Activated naive CD8-positive, alpha-beta T cell treated with anti-CD3 and anti-CD28 coated beads, Interleukin-2, amount 50 U/mL, for 16 hours (primary cell): ENCODE measurements at places on chromosomes 7 and 10.

DNA sequence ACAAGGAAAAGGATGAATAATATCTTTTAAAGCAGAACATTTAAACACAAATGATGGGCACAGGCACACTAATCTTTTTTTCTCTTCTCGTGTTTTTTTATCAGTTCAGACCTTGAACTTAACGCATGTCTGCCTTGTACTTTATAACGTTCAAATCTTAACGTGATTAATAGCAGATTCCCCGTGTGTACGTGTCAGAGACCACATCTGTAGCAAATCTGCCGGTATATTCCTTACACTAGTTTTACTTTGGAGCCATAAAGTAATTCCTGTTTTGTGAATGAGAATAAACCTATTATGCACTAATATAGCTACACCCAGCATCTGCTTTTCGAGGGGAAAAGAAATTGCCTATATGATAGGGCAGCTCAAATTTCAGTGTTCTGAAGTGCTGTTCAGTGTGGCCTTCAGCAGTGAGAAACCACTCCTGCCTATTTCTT, 166.0 kb upstream of the TCF7L2 start:
- no peak for DNase-seq

GRCh38 chr10:47112612-47113011, 187.4 kb upstream of the GDF10 start:
- no peak for DNase-seq

DNA sequence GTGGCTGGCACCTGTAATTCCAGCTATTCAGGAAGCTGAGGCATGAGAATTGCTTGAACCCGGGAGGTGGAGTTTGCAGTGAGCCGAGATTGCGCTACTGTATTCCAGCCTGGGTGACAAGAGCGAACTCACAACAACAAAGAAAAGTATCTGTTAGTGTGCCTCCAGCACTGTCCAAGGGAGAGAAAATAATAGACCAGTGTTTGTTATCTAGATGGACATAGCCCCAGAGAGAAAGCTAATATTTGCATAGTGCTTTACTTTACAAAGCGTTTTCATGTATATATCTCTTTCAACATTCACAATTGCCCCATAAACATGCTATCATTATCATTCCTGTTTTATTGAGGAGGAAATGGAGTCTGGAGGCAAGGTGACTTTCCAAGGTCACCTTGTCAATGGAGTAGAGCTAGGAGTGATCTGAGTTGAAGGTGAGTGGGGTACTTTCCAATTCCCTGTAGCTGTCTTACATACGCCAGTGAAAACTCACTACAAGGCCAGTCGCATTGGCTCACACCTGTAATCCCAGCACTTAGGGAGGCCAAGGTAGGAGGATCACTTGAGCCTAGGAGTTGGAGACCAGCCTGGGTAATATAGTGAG, 49.7 kb upstream of the KIF5B start:
- no peak for DNase-seq

- DNase-seq: no peak
Measured at GRCh38 chr7:112648781-112649180, 141.4 kb downstream of the TMEM168 start.

- no peak for DNase-seq
Measured at GRCh38 chr7:118202061-118202460, 18.1 kb downstream of the LSM8 start.

DNA sequence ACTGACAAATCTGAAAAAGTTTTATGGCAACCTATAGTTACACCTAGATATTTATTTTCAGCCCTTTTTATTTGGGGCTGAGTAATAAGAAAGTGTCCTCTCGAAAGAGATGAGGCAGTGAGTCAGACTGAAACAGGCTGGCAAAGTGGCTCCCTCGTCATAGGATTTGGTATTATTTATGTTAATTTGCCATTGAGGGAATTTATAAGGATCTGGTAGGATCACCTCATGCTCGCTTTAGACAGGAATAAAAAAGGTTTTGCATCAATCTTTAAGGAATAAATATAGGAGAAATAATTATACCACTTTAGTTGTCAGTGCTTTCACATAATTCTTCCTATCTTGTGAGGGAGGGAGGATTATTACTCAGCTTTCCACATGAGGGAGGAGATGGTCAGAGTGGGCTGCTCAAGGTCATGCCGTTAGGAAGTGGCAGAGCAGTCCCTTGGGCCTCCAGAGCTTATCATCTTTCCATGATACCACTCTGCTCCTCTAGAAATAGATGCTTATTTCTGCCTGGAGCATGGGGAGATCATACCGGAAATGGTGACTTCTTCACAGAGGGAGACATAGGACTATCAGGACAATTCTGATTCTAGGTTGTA, 356.8 kb downstream of the GPR158 start:
- no peak for DNase-seq

DNA sequence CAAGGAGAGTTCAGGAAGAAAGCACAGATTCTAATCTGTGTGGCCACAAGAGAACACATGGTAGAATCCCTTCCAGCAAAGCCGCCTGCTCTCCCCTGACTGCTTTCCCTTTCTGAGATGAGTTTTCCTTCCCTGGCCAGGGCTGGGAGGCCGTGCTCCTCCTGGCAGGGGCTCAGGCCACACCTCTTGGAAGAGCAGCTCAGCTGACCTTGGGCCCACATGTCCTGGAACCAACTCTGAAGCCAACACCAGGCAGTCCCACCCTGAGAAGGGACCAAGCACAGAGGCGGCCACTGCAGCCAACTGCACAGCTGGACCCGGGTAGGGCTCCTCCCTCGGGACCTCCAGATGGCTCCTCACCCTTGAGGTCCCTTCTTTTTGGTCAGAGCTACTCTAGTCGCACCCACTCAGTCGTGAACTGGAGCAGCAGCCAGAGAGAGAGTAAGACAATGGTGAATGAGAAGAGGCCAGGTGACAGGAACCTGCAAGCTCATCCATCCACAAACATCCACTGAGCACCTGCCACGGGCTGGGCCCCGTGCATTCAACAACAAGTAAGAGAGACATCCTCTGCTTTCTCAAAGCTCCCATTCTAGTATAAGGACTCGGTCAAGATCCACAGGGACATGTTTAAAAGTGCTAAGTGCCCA, 40.3 kb downstream of the FAM53B start:
- DNase-seq: no peak

DNA sequence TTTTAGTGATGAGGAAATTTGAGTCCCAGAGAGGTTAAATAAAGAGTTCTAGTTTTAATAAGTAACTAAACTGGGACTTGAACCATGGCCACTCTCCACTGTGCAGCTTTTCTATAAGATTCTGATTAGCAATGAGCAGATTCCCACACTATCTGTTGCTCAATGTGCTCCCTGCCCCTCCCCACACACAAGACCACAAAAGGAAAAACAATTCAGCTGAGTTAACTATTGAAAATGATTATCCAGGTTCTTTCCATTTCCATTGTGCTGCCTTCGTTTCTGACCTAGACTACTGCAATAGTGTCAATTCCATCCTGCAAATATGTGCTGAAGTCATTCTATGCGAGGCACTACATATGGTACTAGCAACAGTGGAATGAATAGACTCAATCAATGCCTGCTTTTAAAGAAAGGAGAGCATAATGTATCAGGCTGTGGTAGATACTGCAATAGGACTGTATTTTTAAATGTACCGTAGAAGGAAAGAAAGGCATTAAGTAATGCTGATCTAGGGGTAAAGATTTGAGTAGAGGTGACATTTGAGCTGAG, 97.0 kb downstream of the SEMA3C start:
- DNase-seq: no peak

- no peak for DNase-seq
Measured at GRCh38 chr7:43650457-43651052, 67.6 kb downstream of the STK17A start.

GRCh38 chr10:15780353-15781135, 60.8 kb upstream of the ITGA8 start:
- no peak for DNase-seq

DNA sequence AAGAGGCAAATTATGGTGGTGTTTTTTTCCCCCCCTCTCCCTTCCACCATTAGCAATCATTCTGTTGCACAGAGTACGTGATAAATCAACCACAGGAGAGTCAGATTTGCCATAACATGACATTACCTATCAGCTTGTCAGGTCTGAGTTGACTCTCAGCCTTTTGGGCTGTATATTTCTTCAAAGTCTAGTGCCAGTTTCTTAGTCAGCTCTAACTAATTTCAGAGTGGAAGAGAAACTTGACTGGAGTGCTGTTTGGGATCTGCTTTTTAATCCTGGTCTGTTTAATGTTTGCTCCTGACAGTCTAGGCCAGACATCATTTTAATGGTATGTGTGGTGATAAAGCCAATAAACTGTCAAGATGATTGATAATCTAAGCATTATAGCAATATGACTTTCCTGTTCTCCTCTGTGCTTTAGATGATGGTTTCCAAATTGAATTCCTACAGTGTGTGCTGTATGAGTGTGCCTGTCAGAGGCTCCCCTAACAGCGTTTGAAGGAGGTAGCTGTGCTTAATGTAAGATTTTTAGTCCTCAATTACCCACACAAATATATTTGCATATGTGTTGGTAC, 76.9 kb downstream of the LRMDA start:
- DNase-seq: no peak

DNA sequence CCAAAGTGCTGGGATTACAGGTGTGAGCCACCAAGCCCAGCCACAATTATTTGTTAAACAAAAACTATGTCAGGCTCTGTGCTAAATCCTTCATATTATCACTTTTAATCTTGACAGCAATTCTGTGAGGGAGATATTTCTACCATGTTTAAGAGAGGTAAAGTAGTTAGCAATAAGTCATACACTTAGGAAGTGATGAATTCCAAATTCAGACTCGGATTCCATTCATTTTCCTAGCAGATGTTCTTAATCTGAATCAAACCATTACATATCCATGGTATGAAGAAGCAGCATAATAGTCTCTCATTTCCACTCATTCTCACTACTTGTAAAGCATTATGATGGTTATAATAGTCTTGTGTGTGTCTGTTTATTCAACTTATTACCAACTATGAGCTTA, 2.9 kb upstream of the CD36 start:
- no peak for DNase-seq

DNA sequence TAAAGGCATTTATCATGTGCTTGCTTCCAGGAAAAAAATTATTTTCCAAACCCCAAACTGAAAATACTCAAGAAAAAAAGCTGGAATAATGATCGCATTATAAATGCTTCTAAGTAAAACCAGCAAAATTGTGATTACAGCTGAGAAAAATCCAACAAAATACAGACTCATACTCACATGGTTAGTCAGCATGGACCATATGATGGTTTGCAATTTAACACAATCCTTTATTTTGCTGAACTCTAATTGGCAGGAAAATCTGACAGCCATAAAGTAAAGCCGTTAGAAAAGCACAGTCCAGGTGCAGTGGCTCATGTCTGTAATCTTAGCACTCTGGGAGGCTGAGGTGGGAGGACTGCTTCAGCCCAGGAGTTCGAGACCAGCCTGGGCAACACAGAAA, 59.6 kb downstream of the BRI3 start:
- no peak for DNase-seq

DNA sequence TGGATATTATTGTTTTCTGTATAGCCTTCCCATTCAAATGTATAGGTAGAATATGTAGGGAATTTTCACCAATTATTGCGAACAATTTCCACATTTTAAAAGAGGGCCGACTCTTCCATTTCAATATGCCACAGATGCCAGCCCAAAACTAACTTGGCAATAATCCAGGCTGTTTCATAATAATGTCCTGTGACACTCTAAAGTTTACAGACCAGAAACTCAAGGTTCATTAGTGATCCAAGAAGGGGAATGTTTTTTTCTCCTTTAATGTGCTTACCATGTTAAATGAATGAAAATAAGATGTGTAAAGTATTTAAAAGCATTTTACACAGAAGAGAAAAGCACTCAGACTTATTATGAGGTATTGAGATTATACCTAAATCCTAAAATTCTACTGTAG, 63.0 kb upstream of the FAM3C start:
- DNase-seq: no peak

- DNase-seq: no peak
Measured at GRCh38 chr10:79132681-79133381, 64.1 kb downstream of the ZMIZ1 start.

DNA sequence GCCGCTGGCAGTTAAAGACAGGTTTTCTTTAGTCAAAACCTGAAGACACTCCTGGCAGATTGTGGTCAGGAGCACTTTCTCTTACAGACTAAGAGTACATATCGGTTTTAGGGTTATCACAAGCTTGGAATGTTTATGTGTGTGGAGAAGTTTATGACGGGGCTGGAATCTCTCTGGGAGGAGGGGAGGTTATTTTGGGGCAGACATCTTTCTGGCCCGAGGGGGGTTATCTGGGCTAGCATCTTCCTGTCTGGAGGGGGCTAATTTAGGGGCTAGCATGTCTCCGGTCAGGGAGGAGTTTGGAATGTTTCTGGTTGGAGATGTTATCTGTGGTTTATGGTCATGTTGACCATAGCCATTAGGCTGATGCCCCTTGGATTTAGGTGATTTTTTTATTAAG, 141.2 kb upstream of the KIF5B start:
- DNase-seq: no peak

DNA sequence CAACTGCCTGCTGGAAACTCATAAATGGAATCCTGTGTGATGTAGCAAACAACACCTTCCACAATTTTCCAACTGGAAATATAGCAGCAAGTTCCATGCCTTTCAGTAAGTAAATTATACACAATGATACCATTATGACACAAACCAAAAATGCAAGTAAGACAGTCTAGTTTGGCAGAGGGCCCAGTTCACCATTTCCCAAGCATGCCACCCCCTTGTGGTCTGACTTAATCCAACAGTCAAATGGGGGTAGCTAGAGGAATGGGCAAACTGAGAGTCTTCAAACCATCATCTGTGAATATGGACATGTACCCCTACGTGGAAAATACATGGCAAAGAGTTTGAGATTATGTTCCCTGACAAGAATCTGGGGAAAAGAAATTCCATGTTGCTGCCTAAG, 137.6 kb upstream of the VWC2 start:
- no peak for DNase-seq

GRCh38 chr7:36984041-36984521, 259.8 kb upstream of the AOAH start:
- DNase-seq: no peak

DNA sequence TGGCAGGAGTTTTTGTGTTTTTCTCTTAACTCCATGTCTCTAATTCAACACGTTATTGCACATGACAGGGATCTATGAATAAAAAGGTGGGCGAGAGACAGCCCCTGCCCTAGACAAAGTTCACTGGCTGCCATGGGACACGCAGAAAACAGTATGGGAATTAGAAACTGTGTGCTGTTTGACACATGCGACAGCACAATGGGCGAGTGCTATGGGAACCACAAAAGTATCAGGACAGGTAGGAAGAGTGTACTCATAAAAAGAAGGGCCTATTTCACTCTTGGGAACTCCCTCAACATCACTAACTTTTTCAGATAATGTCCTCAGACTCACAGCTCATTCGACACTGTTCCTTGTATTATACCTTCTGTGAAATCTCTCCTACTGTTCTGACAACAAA, 45.7 kb downstream of the MINDY3 start:
- no peak for DNase-seq

- no peak for DNase-seq
Measured at GRCh38 chr7:1851721-1852516, 181.8 kb downstream of the ELFN1 start.

DNA sequence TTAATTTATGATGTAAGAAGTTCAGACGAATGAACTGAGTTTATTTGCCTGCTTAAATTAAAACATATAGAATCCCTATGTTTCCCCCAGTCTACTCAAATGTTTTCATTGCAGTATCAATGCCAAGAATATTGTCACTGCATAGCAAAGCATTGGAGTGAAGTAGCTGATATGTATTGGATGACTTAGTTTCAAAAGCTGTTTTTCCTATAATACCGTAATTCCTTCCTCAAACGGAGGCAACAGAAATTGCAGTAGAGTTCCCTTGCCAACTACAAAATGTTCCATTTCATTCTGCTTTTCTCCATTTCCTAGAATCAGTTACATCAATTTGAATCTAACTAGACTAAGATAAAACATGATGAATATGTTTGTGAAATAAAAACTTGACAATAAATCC, 174.1 kb downstream of the CNTNAP2 start:
- DNase-seq: no peak

- no peak for DNase-seq
Measured at GRCh38 chr7:151095828-151096475, 9.7 kb downstream of the AGAP3 start.
